ENCODE measurements at places on chromosomes 5 and 9.

DNA sequence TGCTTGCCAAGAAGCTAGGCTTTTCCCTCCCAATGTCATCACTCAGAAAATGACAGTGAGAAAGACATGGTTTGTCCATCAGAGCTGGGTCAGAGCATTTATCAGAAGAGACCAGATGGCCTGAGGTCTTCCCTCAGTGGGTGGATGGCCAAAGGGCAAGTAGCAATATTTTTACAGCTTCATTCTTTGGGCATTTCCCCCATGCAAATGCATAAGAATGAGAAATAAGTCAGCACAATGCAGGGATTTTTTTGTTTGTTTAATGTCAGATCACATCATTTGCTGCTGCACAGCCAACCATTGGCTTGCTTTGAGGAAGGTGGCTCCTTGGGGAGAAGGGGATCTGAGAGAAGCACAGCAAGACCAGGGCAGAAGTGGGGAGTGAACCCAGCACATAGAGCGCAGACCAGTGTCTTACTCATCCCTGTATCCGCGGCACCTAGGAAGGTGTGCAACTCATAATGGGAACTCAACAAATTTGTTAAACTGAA lies 209.6 kb downstream of the SEMA6A start:
- DNase-seq = no peak

DNA sequence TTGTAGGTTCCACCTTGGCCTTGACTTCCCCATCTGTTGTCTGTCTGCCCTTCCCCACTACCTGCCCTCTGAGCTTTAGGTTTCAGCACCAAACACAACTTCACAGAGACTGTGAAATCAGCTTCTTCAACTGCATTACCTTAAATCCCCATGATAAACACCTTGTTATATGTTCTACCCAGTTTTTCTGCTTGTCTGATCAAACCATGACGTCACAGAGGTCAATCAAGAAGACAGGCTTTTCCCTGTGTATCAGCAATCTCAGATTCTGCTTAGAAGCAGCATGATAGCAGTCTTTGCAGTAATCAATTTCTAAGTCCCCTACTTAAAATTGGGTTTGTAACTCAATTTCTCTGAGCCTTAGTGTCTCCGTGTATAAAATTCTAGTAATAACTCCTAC lies 175.0 kb downstream of the PLK2 start:
- no peak for DNase-seq

DNA sequence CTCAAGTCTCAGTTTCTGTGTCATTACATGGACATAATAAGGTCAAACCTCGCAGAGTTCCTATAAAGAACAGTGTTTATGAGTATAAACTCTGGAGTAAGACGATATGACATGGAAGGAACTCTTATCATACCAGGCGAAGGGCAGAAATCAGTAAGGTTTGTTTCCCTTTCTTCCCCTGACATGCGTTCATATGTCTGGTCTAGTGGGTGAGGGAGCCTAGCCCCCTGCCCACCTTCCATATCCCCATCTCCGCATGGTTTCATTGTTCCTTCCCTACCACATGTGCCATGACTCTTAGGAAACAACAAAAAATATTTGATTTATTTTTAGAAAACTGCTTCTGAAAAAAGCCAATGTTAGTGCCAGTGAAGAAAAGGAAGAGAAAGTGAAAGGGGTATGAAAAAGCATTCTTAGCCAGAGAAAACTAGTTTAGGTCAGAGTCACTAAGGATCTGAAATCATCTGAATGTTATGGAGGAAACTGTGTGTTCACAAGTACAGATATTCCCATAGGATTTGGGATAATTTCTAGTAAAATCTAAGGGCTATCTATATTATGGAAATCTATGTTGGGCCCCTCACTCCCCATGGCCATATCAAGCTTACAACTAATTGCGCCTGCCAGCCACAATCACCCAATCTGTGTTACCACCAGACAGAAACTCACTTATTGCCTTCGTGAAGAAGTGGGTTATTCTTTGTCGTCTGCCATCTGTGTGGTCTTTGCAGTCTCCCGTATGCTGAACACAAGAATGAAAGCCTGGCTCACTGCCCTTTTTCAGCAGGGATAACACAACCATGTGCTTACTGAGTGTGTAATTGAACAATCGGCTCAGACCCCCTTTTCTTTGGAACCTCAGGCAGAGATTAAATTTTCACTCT lies 19.9 kb upstream of the HMHB1 start:
- peak; percentile 36 for DNase-seq

DNA sequence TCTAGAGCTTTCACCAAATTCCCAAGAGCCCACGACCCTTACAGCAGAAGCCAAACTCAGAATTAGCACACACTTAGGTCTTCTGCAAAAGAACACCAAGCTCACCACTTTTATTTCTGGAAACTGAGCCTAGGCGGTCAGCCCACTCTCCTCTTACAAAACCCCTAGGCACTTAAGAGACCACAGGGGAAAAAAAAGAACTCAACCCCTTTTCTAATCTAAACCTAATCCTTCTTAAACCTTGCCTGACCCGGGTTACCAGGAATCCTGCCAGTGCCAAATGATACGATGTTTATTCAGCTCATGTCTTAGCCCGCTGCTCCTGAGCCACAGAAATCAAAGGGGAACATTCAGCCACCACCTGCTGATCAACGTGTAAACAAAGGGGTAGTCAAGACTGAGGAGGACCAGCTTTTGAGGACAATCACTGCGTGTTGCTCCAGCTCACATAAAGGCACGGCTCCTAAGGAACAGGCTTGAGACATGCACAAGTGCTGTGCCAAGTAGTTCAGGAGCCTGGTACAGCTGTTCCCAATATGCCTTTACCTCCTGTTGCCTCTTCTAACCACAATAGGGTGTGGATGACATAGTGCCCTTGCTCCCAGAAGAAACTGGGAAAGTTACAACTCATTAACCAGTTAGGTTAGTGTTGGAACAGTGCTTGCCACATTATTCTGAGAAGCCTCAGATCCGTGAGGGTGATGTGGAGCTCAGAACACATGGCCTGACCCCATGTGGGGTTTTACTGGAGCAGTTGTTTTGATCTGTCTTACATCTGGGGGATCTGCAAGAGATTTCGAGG lies 49.3 kb downstream of the ZFAND5 start:
- DNase-seq = peak; percentile 45

- no peak for DNase-seq
These were observed 60.8 kb downstream of the PDE4D start for GRCh38 chr5:59832577-59833301.

- DNase-seq = no peak
These were observed 644.7 kb upstream of the CDH6 start for GRCh38 chr5:30548580-30549305.

DNA sequence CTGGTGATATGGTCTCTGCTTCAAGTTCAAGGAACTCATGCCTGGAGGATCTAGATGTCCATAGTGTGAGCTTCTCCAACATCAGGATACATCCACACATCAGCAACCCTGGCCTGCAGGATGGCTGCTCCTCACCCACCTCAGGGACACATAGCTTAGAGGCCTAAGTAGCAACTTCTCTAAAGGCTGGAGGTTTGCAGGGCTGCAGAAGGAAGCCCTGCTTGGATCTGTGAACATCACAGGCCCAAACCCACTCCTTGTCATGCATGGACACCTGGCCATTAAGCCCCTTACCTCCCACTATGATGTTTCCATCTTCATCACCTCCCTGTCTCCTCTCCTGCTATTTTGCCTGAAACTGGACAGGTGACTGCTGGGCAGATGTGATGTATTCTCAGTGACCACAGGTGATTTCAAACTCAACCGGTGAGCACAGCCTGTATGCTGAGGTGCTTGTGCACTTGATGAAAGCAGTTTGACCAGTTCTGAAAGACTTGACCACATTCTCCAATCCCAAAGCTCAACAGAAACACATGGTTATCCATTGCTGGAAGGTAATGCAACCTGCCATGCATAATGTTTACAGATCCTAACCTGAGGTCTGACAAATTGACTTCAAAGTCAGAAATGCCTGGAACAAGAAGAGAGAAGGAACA lies 205.2 kb downstream of the FSTL4 start:
- no peak for DNase-seq

DNA sequence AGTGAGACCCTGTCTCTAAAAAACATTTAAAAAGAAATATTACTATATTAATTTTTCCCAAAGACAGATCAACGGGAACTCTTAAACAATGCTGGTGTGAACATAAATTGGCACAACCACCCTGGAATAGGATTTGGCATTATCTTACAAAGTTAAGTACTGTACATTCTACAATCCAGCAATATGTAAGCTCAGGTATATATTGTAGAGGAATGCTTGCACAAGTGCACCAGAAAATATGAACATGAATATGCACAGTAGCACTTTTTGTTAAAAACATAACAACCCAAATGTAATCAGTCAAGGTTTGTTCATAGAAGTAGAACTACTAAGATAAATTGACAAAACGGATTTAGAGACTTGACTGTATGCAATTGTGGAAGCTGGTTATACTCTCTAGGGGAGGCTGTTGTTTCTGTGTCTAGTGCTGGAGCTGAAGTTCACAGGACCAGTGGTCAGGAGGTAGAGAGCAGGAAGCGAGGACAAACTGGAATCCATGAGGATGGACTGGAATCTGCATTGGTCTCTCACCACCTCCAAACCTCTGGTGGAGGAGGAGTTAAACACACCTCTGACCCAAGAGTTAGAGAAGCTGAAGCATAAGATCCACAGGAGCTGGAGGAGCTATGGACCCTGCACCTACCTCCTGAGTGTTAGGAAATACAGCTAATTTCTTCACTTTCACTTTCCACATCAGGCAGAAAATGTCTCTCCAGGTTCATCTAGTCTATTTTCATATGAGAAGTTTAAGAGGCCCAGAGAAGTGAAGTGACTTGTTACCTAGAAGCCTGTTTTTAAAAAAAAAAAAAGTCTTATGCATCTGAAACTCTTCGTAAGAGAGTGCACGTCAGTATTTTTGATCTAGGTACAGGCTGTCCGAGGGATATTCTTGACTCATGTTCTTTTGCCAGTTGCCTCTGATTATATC lies 20.3 kb upstream of the RIC1 start:
- DNase-seq = peak; percentile 55

- DNase-seq = no peak
These were observed 5.5 kb downstream of the ANXA2R start for GRCh38 chr5:43034591-43034968.

- DNase-seq = no peak
These were observed 194.5 kb upstream of the RIOK2 start for GRCh38 chr5:97377582-97377981.

- DNase-seq = no peak
These were observed 41.1 kb upstream of the PLEKHG4B start for GRCh38 chr5:50724-51499.

Data from cerebellar cortex (tissue), 1 donor.